Activated naive CD4-positive, alpha-beta T cell treated with anti-CD3 and anti-CD28 coated beads, Interleukin-2, amount 10 ng/mL, durations not matched to agents 7 days and 5 days (primary cell): ENCODE measurements at places on chromosomes 2 and 18.

GRCh38 chr2:201779901-201780673, 646 bp downstream of the ALS2 start:
- DNase-seq: no peak

GRCh38 chr2:219851169-219851568, 223.7 kb downstream of the SLC4A3 start:
- no peak for DNase-seq

GRCh38 chr2:64114063-64114911, 29.9 kb downstream of the PELI1 start:
- DNase-seq: no peak

- DNase-seq: no peak
Measured at GRCh38 chr2:9594366-9595054, 36.3 kb downstream of the YWHAQ start.

DNA sequence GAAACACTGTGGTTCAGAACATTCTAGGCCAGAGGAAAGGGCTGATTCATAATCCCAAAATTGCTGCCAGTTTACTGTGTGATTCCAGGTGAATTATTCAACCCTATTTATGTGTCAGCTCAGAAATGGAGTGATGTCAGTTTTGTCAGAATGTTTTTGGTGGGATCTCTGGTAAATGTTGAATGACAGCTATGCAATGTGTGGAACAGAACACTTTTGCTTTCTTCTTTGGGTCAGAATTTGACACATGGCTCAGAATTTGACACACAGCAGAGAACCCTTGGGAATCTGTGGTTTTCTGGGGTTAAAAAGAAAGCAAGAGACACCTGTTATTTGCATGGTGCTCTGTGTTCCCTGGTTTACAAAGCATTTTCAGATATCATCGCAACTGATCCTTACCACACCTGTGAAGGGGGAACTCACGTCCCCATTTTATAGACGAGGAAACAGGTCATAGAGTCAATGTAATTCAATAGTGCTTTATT, 1.6 kb upstream of the MTA3 start:
- DNase-seq: no peak

GRCh38 chr2:206379266-206379665, 64.1 kb upstream of the ADAM23 start:
- no peak for DNase-seq

- DNase-seq: no peak
Measured at GRCh38 chr2:29733965-29734364, 187.4 kb downstream of the ALK start.

GRCh38 chr2:238843476-238843875, 4.4 kb upstream of the TWIST2 start:
- no peak for DNase-seq
